AG10803 (cell line): ENCODE measurements at places on chromosomes 3 and 15.

DNA sequence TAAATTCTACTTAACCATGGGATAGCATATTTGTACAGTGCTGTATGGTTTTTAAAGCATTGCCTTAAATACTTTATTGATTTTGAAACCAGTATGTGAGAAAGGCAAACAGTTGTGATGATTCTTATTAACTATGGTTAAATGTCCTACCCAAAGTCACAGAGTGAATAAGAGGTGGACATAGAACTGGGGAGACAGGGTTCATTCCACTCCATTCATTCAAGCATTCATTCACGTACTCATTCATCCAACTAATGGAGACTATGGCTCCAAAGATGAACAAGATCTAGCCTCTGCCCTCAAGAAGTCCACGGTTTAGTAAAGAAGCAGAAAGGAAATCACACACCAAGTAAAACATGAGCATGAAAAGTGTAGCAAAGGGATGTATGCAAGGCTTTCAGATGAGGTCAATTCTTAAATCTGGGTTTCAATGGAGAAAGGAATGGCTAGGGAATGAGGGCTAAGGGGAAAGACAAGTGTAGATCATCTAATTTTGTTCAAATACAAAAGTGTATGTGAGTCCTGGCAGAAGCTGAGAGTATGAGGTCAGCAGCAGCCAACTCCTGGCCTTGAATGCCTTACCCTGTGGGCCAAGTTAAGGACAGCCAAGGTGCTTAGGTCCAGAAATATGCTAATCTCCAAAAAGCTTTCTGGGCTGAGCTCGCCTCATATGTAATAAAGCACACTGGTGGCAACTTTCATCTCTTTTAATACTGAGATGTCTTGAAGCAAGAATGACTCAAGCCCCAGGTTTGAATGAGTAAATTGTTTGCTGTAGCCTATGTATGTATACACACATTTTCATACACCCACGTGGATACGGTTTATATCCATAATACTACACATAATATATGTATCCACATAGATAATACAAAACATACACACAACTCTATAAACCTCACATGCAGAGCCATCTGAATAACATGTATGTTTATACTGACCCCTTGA lies 4.3 kb downstream of the TNIK start:
- DNase-seq: no peak

DNA sequence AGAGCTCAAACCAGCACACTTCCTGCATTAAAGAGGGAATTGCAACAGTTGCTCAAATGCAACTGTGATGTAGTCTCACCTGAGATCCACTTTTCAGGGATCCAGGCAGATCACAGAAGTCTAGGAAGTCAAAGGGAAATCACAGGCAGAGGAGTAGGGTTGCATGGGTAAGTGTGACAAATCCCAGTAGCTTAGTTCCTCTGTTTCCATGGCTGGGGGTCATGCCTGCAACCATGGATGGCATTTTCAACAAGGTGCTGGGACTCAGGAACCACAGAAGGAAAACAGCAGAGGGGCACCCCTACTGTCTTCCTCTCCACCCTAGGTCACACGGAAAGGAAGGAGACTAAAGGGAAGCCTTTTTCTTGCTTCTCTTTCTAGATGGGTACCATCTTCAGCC lies 36.5 kb upstream of the ARNT2 start:
- no peak for DNase-seq

DNA sequence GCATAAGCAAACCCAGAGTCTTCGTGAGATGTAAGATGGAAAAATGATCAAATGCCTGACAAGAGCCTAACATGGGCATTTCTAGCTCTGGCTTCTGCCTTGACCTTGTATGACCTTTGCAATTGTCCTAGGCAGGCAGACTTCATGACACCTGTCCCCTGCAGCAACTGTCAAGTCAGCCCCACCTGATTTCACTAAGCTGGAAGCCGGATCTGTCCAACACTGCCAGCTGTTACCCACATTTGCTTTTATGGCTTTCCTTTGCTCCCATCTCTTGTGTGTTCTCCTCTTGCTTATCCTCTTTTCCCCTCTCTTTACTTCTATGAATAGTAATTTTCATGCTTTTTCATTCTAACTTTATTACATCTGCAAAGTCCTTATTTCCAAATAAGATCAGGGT lies 48.5 kb upstream of the TNIK start:
- no peak for DNase-seq

DNA sequence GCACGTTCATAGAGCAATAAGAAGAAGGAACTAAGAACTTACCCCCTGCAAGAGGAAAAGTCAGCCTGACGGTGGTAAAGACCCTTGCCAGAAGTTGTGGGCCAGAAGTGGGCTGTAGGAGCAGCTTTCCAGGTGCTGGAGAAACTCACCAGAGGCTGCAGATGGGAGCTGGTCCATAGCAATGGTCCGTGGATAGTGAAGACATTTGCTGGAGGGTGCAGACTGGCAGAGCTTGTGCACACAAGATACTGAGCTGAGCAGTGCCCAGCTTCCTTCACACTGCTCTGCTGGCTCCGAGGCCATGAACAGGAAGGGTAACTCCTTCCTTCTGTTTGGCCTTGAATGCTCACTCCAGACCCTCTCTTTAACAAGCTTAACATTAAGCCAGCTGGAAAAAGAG lies 149.8 kb upstream of the BNIP2 start:
- no peak for DNase-seq
